ENCODE measurements at places on chromosomes 4 and X.
A peak's percentile ranks its signal among the peaks of the same experiment; 100 is the strongest.

DNA sequence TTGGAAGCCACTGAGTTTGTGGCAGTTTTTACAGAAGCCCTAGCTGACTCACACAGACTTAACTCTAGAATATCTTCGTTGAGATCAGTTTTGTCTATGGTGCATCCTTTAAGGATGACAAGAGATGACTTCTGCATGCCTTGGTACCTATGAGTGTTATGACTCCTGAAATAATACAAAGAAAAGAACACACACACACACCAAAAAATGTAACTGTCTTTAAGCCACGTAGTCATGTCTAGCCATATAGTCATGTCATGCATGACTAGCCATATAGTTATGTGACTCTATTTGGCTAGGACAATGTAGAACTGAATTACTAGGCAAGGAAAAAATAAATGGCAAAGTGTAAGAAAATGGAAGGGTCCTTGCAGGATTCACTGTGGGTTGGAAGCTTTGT, 447.8 kb downstream of the NLGN4X start:
- no peak for DNase-seq

DNA sequence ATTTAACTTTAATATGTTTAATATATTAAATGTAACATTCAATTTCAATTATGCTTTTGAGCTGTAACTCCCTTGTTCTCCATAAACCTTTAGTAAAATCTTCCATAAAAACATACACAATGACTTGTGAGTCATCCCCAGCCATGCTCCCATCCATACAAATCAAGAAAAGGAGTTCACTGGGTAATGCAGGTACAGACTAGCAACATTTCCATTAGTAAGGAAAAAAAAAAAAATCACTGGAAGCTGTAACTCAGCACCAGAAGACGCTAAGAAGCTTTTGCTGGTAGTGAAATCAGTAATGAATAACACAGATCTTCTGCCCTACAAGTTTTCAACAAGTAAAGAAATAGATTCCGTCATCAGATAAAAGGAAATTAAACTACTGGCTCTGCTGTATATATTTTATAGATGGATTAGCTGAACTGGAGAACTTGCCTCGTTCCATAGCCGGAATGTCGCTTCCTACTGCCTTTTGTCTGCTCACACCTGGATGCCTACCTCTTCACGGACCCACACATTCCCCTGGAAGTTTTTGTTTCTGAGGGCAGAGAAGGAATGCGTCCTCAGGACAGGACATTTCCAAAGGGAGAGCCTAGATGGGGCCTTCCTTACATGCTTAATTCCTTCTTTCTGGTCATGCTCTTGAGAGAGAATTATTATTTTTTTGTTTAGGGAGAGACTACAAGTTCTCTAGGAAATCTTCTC, 298.4 kb upstream of the ANKRD50 start:
- DNase-seq: no peak

DNA sequence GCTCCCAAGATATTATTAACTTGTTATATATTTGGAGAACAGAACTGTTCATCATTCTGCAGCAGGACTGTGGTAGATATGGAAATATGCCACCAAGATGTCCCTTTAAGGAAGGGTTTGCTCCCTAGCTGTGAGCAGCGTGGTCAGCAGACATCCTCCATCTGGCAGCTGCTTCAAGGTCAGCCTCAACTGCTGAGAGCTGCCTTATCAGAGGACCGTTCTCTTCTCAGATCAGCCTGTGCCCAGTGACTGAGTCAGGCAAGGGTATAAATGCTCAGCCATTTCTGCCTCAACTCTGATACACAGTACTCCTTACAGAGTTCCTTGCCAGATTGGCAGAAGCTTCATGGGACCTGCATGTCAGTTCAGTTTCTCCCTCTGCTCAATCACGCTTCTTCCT, 63.4 kb upstream of the MAGEB2 start:
- DNase-seq: no peak

GRCh38 chrX:101619364-101619763, 1.6 kb upstream of the ARMCX6 start:
- peak; percentile 71 for DNase-seq

DNA sequence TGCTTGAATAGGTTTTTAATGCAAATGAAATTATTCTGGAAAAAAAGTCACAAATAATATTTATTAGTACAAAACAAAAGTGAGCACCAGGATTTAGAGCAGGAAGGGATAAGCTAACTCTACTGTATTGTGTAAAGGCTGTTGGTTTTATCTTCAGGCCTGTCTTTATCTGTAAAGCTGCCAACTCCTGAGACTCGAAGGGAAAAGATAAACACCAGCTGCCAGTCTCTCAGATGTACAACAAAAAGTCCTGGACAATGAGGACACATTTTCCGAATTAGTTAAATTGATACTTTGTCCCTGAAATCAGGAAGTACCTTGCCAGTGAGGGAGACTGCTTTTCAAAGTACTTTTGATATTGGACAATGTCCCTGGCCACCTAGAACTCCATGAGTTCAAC, 8.8 kb downstream of the DDX60 start:
- DNase-seq: no peak

GRCh38 chrX:31658360-31658759, 586.5 kb upstream of the FTHL17 start:
- DNase-seq: no peak

DNA sequence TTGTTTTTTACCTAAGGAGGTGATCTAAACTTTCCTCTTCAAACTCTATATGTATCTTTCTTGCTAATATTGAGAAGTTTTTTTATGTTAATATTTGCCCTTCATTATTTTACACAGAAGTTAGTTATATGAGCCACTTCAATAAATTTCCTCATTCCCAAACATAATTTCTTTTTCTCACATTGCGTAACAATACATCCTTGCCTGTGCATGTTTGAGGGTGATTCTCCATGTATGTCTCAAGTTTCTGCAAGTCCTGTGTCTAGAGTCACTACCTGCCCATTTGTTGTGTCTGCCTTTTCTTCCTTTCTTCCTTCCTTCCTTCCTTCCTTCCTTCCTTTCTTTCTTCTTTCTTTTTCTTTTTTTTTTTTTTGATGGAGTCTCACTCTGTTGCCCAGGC, 2057.9 kb downstream of the PCDH7 start:
- no peak for DNase-seq

GRCh38 chrX:108732630-108733321, 3.6 kb downstream of the IRS4 start:
- DNase-seq: peak; percentile 4

DNA sequence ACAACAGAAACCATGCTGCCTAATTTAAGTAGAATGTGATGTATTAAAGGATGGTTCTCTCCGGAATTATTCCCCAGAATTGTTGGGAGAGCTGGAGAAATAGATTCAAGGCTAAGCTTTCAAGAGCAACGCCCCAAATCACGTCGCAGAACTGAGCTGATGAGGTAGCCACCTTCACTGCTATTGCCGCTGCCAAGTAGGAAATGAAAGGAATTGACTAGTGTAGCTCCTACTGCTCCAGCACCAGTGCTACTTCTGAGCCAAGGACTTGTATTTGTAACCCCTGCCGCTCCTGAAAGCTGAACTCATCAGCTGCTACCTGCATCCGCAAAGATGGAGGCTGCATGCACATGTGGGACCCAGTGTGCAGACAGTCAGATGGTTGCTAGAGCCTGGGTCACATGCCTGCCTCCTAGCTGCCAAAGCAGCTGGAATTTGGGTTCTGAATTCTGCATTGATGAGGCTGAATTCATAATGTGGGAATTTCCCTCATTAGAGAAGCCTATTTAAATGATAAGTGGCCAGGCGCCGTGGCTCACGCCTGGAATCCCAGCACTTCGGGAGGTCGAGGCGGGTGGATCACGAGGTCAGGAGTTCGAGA, 173.9 kb downstream of the PDGFRA start:
- DNase-seq: no peak

GRCh38 chrX:133789829-133790228, 195.6 kb downstream of the GPC3 start:
- DNase-seq: no peak

DNA sequence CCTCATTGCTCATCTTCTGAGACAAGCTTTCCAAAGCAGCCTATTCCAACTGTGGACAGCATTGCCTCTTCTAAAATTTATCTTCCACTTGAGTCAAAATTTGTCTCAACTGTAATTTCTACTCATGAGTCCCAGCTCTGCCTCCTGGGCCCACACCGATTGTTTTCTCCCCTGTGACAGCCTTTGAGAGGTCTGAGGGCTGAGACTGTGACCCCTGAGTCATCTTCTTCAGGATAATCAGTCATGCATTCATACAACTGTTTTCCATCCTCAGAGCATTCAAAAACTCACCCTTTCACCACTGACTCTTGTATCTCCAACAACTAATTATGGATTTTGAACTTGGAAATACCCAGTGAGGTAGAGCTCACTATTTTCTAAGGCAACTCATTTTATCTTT, 228.1 kb downstream of the EDA2R start:
- DNase-seq: no peak

DNA sequence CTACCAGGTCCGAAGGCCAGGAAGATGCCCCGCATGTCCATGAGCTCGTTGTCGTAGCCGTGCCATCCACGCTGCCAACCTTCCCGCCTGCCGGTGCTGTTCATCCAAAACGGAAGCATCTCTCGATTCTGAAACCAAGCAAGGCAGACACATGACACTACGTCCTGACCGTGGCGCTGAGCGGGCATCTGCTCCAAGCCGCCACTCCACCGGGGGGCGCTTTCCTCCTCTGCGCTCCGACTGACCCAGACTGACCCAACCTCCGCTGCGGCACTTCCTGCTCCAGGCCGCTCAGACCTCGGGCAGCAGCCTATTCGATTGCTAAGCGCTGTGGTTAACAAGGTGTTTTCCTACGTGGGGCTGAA, 120.5 kb downstream of the ENPP6 start:
- DNase-seq: no peak

DNA sequence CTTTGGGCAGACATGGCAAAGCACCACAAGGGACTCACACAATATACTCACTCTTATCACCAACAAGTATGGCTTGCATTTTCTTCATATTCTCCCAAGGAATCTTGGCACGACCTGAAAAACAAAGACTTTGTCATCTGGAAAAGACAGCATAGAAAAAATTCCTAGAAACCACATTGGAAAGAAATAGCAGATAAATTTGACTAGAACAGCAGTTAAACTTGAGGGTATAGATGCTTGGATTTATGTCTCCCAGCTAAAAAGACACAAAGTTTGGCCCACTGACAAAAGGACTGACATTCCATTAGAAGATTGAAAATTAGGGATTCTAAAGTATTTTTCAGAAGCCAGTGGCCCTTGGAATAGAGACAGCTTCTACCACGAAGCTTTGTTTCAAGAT, 6.9 kb upstream of the VEGFC start:
- DNase-seq: no peak

DNA sequence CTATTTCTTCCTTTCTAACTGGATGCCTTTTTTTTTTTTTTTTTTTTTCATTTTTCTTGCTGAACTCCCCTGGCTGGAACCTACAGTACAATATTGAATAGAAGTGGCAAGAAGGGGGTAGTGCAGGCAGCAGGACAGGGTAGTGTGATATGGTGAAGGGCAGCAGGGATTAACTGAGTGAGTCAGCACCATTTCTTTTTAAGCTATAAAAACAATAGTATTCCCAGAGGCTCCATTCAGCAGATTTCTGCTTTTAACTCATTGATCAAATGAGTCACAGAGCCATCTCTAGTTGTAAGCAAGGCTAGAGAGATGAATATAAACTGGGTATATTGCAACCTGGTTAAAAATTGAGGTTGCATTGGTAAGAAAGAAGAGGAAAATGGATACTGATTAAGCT, 53.6 kb upstream of the SETD7 start:
- DNase-seq: no peak

- no peak for DNase-seq
Measured at GRCh38 chr4:38153387-38153760, 193.2 kb downstream of the PTTG2 start.

- no peak for DNase-seq
Measured at GRCh38 chr4:48237996-48238645, 31.5 kb downstream of the TEC start.

GRCh38 chrX:555725-556666, 74.6 kb upstream of the SHOX start:
- no peak for DNase-seq

DNA sequence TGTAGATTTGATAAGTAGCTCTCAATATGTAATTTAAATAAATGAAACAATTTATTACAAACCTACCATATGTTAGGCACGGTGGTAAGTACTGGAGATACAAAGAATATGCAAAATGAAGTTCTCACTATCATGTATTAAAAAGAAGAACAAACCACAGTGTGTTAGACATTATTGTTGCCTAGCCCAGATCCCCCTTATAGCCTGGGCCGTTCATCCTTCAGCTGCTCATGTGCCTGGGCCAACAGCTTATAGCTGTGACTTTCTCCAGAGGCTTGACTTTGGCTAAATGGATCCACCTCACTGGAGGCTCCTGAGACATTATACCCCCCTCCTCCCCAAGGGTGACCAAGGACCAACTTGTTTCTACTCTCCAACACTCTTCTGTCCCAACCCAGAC, 29.8 kb upstream of the CCNG2 start:
- DNase-seq: no peak

GRCh38 chr4:159705334-159705733, 602.5 kb downstream of the RAPGEF2 start:
- DNase-seq: no peak

GRCh38 chr4:118834960-118835569, 861 bp downstream of the SEC24D start:
- peak; percentile 20 for DNase-seq

GRCh38 chr4:169885893-169886292, 128.1 kb upstream of the HPF1 start:
- no peak for DNase-seq

DNA sequence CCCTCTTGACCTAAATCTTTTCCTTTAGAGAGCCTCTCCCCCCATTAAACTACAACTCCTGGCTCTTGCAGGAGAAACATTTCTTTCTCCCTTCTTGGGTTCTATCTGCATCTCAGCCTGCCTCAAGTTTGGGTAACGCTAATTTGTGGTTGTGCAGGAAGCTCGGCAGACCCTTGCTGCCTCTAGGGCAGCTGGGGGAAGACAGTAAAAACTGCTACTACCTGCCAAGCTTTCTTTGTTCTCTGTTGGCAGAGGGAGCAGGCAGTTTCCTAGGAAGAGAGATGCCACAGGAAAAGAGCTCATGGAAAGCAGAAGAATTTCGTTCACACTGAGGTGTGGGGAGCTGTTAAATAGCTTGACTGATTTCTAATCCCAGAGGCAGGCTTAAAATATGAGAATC, 555.6 kb upstream of the IGFBP7 start:
- no peak for DNase-seq

DNA sequence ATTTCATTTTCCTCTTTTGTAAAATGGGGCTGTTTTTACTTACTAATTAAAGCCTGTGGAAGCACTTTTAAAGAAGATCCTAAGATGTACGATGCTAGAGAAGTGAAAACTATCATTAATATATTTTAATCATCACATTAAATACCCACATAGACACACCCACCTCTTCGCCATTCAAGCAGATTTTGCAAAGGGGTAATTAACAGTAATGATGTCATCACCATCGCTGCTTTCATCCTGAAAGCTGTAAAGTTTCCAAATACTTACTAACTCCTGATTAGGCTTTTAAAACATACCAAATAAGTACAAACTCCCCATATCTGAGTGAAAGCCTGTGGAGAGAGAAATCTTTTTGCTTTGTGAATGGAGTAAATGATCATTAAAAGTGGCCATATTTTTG, 17.6 kb upstream of the NYX start:
- no peak for DNase-seq

GRCh38 chr4:86993909-86994681, 59.3 kb downstream of the AFF1 start:
- no peak for DNase-seq
